NCI-H1092 treated with DMSO at 0.1 percent for 48 hours (cell line): ENCODE measurements at places on chromosomes 2 and 18.

- DNase-seq: peak; percentile 4
Measured at GRCh38 chr2:72920318-72921087, 3.2 kb downstream of the EMX1 start.

DNA sequence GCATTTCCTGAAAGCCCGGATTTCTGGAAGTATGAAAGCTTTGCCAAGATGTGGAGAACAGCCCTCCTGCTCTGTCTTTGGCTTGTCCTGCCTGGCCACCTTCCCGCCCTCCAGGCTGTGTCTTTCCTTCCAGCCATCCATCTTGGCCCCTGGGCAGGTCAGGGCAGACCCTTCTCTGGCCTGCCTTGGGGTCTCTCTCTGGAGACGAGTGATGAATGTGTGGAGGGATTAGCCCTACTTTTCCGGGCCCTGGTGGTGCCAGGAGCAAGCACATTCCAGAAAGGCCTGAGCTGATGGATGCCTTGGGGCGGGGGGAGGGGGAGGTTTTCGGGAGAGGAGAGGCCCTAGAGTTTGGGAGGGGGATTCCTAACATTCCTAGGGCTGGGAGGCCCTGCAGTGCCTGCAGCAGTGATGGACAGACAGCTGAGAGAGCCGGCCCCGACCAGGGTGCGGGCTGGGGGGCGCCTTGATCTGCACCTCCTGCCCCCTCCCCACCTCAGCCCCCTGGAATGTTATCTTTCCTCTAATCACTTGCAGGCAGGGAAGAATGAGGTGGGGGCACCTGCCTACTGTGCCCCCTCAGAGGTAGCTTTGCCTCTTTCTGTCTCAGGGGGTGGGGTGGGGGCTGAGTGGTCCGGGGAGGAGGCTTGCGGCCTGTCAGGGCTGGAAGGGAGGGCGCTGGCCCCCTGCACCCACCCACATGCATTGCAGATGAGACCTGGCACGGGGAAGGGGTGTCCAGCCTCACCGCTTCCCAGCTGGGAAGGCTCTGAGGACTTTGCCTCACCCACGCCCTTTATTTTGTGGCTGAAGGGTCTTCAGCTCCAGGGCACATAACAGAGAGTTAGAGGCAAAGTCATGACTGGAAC, 156.2 kb downstream of the DDX1 start:
- DNase-seq: no peak

- no peak for DNase-seq
Measured at GRCh38 chr2:100800915-100801314, 19.0 kb upstream of the NPAS2 start.

DNA sequence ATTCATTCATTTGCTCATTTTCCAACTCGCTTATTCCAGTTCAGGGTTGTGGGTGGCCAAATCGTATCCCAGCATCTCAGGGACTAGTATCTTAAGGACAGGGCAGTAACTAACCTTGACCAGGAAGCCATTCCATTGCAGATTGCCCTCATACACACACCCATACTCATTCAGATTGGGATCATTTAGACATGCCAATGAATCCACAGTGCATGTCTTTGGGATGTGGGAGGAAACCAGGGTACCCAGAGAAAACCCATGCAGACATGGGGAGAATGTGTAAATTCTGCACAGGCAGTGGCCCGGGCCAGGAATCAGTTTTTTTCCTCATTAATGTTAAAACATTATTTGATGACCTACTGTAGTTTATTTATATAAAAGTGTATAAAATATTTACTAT, 150.7 kb downstream of the USP34 start:
- no peak for DNase-seq

DNA sequence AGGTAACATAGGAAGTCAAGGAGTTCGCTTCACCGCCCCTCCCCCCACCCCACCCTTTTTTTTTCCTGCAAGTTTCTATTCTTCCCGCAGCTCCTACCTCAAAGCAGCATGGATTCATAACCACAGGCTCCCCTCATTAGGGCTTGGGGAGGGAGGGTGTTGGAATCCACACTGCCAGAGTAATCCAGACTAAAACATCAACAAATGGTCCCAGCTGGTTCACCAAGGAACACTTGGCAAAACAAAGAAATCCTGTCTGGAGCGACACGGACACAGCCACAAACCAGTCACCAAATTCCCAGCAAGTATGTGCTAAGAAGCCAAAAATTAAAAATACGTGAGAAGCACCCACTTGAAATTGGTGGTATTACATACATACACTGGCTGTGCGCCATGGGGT, 106.9 kb upstream of the PPP1CB start:
- DNase-seq: no peak

- no peak for DNase-seq
Measured at GRCh38 chr2:37776487-37776886, 105.0 kb upstream of the CDC42EP3 start.

- DNase-seq: peak; percentile 33
Measured at GRCh38 chr2:136207030-136207623, 89.2 kb upstream of the CXCR4 start.

- no peak for DNase-seq
Measured at GRCh38 chr2:33491441-33492084, 15.1 kb downstream of the RASGRP3 start.

GRCh38 chr18:9188359-9189231, 52.0 kb downstream of the ANKRD12 start:
- no peak for DNase-seq

GRCh38 chr2:25499157-25499556, 157.4 kb upstream of the DNMT3A start:
- DNase-seq: no peak

DNA sequence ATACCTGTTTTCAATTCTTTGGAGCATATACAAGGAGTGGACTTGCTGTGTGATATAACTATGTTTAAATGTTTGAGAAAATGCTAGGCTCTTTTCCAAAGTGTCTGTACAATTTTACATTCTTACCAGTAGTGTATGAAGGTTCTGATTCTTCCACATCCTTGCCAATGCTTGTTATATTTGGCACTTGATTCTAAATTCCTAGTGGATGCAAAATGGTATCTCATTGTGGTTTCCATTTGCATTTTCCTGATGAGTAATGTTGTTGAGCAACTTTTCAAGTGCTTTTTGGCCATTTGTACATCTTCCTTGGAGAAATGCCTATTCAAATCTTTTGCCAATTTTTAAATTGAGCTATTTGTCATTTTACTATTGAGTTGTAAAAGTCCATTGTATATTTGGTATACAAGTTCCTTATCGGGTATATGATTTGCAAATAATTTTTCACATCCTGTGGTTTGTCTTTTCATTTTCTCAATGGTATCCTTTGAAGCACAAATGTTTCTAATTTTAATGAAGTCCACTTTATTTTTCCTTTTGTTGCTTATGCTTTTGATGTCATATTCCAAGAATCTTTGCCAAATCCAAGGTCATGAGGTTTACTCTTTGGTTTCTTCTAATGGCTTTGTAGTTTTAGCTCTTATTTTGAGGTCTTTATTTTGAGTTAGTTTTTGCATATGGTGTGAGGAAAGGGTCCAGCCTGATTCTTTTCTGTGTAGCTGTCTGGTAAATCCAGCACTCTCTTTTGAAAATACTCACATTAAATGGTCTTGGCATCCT, 33.2 kb upstream of the CWC22 start:
- DNase-seq: no peak

DNA sequence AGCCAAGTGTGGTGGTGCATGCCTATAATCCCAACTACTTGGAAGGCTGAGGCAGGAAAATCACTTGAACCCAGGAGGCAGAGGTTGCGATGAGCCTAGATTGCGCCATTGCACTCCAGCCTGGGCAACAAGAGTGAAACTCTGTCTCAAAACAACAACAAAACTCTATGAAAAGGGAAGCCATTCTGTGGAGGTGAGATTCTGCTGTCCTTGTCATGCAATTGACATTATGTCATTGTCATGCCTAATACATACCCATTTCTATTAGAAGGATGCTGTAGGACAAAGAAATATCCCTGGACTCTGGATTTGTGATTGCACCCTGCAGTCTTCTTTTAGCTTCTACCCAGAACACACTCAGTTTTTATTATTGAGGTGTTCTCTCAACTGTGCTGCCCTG, 8.6 kb downstream of the RASGRP3 start:
- DNase-seq: no peak

GRCh38 chr2:136233298-136233697, 115.3 kb upstream of the CXCR4 start:
- no peak for DNase-seq

GRCh38 chr2:111936881-111937280, 38.5 kb downstream of the MERTK start:
- DNase-seq: no peak

- DNase-seq: no peak
Measured at GRCh38 chr2:73205611-73206010, 3.2 kb downstream of the NOTO start.

- DNase-seq: no peak
Measured at GRCh38 chr18:47484068-47484467, 232.6 kb upstream of the SKOR2 start.

DNA sequence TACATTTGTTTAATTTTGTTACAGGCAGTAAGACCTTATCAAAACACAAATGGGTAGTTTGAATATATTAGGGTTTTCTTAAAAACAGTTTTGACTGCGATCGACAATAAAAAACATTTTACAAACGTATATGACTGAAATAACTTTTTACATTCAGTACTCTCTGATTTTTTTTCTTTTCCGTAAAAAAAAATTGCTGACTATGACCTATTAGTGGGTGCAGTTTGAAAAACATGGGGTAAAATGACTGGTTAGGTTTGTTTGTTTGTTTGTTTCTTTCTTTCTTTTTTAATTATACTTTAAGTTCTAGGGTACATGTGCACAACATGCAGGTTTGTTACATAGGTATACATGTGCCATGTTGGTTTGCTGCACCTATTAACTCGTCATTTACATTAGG, 36.9 kb downstream of the EPC2 start:
- no peak for DNase-seq

DNA sequence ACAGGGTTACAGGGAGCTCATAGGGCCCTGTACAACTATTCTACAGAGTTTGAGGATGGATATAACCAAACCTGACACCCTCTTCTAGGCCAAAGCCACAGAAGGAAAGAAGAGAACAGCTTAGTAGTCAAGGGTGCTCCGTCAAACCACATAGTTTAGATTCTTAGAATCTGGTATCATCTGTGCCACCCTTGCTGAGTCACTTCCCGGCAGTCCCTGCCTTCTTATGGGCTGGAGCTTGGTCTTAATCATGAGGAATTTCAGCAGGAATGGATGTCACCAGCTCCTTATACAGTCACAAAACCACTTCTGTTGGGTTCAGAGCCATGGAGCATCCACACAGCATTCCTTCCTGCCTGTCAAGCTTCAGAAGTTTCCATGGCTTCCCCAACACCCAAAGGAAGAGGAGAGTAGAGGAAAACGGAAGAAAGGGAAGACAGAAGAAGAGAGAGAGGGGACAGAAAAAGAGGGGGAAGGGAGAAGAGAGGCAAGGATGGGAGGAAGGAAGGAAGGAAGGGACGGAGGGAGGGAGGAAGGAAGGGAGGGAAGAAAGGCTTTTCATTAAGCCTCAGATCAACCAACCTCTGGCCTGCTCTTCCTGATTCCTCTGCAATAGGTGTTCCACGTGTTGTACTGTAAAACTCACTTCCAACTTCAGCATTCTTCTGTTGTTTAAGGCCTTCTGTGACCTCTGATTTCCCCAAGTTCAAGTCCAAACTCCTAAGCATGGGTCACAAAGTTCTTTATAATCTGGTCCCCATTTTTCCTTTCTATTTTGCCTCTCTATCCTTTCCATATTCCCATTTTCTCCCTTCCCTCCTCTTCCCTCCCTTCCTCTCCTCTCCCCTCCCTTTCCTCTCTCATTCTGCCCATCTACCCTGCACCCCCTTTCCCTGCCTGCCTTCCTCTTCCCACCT, 246.1 kb upstream of the TNP1 start:
- DNase-seq: no peak

GRCh38 chr2:81181845-81182244, 877.3 kb upstream of the LRRTM1 start:
- no peak for DNase-seq

DNA sequence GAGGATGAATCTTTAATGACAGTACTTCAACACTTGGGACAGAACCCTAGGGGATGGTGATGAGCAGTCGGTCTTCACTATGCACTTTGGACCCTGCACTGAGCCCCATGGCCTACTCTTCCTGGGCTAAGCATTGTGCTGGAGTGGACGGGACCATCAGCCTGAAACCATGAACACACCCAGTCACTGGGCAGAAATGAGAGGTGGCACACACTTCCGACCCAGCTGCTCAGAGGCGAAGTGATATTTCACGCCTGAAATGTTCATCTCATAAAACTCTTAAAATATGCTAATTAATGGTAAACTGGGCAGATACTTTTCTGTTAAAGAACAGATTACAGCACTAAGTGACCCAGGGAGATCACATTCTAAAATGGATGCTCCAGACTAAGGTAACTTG, 150.3 kb upstream of the NDUFV2 start:
- no peak for DNase-seq

DNA sequence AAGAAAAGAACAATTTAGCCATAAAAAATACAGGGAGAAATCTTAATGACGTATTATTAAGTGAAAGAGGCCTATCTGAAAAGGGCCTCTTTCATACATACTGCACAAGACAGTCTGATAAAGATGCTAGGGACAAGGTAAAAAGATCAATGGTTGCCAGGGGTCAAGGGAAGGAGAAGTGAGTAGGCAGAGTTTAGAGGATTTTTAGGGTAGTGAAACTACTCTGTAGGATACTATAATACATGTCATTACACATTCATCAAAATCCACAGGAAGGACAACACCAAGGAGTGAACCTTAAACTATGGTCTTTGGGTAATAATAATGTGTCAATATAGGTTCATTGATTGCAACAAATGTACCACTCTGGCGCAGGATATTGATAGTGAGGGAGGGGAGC, 289.3 kb downstream of the FSIP2 start:
- DNase-seq: no peak

DNA sequence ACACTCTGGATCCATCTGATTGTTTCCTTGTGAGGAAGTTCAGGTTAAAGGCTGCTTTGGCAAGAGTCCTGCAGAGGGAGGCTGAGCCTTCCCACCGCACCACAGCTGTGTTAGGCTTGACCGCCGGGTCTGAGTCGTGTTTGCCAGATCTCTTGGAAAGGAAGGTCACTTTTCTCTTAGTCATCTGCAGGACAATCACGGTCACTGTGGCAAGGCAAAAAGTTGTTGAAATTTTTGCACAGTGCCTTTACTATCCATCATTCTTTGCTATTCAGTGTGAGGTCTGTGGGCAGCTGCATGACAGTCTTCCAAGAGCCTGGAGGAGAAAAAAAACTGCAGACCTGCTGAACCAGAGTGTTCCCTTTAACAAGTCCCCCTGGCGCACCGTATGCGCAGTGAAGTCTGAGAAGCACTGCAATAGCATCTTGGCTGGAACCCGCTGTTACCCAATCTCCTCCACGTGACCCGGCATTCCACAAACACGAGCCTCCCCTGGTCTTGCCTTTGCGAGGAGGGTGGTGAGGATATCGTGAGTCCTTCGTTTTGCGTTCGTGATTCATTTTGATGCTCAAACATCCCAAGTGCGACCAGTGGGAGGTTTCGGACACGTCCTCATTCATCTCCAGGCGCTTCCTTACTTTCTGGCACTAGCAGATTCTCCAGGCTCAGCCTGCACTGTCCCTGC, 23.0 kb downstream of the BIN1 start:
- DNase-seq: no peak
